Esophagus muscularis mucosa (tissue), 4 donors: ENCODE measurements at places on chromosomes 7 and 10. TPM values are rescaled to one million over a fixed set of nuclear protein-coding genes. Genes with fewer than 3 reads are reported as not detected.
A peak's percentile ranks its signal among the peaks of the same experiment; 100 is the strongest.

GRCh38 chr7:2894118-2894940 is 50.2 kb upstream of the GNA12 start:
- H3K36me3 ChIP-seq: no peaks in the 10 kb centered on the region
- no peak overlapping the region for H3K27ac ChIP-seq
- no peak overlapping the region for H3K4me3 ChIP-seq
- DNase-seq: no peak

- peaks cover 52% of the 10 kb centered on the region for H3K4me1 ChIP-seq
- H3K27ac ChIP-seq: no peak overlapping the region
- no peaks in the 10 kb centered on the region for H3K36me3 ChIP-seq
- H3K27me3 ChIP-seq: peaks cover 87% of the 10 kb centered on the region
- H3K4me3 ChIP-seq: no peak overlapping the region
Observed at GRCh38 chr7:101173752-101174244, 6.3 kb downstream of the NAT16 start.

DNA sequence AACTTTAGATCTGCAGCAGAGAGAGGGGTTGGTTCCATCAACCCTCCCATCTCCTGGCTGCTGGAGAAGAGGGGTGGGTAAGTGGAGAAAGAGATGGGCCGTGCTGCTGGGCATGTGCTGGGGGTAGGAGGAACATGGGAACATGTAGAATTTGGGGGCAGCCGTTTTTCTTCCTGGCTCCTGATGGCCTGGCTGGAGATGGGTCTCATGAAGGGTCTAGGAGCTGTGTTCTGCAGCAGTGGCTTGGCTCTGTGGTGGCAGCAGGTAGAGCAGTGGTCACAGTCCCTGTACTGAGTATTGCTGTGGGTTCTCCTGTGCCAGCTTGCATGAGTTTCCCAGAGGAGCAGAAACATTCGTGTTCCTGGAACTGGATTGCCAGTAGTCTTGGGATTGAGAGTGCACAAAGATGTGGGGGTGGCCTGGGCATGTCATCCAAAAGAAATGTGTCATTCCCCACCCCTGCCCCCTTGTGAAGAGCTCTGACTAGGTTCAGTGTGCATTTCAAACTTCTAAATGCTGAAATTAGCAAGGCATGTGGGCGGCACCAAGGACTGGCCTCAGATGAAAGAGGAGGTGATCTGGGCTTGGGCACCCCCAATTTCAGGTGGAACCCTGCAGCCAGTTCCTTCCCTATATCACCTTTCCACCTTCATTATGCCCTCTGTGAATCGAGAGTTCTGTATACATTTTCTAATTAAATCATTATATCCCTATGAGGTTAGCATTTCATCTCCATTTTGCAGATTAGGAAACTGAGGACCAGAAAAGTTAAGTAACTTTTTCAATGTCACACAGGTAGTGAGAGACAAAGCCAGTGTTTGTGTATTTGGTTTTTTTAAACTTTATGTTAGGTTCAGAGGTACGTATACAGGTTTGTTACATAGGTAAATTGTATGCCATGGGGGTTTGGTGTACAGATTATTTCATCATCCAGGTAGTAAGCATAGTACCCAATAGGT is 2.1 kb downstream of the CHST3 start:
- peak overlapping the region; percentile 94 for H3K4me3 ChIP-seq
- H3K27ac ChIP-seq: peak overlapping the region; percentile 100
- no peak for DNase-seq

- H3K27me3 ChIP-seq: no peaks in the 10 kb centered on the region
- no peak overlapping the region for H3K4me3 ChIP-seq
- no peaks in the 10 kb centered on the region for H3K4me1 ChIP-seq
- DNase-seq: no peak
- H3K36me3 ChIP-seq: no peaks in the 10 kb centered on the region
Observed at GRCh38 chr7:68183176-68183575, 1186.5 kb downstream of the TYW1 start.

CD36 gene
- total RNA-seq: 83.8 TPM
